NCI-H69 (cell line): ENCODE measurements at places on chromosomes 12 and 14.

DNA sequence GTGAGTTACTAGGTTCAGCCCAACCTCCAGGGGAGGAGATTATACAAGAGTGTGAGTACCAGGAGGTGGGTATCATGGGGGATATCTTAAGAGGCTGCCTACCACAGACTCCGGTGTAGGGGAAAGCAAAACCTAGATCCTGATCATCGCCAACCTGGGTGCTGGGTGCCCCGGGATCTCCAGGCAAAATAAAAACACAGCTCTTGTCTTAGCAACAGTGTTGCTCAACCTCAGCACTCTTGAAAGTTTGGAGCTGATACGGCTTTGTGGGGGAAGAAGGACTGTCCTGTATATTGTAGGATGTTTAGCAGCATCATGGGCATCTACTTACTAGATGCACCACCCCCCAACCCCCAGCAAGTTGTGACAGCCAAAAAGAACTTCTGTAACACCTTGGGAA is 74.5 kb downstream of the CCDC60 start:
- no peak for DNase-seq

DNA sequence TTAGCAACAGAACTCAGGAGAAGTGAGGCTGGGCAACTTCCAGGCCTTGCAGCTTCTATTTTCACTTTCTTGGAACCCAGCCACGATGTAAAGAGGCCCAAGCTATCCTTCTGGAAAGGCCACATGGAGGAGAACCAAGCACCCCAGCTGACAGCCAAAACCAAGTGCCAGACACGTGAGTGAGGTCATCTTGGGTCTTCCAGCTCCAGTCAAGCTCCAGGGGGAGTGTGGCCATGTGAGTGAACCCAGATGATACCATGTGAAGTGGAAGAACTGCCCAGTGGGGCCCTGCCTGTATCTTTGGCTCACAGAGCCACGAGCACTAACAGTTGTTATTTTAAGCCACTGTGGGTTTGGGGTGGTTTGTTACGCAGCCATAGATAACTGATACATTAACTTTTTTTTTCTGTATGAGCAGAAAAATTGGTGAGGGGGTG is 126.8 kb upstream of the MAP1LC3B2 start:
- DNase-seq: no peak

- DNase-seq: peak; percentile 93
Measured at GRCh38 chr14:21104448-21105060, 3.7 kb downstream of the TMEM253 start.

DNA sequence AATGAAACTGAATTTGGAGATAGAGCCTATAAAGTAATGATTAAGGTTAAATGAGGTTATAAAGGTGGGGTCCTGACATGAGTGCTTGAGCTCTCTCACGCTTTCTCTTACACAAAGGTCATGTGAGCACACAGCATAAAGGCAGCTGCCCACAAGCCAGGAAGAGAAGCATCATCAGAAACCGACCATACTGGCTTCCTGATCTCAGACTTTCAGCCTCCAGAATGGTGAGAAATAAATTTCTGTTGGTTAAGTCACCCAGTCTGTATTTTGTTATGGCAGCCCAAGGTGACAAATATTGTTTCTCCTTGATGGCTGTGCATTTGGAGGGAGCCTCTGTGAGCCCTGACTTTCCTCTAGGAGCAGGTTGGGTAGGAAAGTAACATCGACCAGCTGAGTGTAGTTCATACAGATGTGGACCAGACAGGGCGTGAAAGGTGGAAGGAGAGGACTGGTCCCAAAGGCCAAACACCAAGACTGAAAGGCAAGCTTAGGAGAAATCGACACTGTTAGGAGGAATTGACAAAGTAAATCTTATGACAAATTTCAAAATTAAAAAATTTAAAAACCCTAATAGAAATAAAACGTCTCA is 97.6 kb upstream of the SLC38A2 start:
- no peak for DNase-seq

GRCh38 chr12:30514666-30515065 is 181.0 kb downstream of the IPO8 start:
- no peak for DNase-seq

DNA sequence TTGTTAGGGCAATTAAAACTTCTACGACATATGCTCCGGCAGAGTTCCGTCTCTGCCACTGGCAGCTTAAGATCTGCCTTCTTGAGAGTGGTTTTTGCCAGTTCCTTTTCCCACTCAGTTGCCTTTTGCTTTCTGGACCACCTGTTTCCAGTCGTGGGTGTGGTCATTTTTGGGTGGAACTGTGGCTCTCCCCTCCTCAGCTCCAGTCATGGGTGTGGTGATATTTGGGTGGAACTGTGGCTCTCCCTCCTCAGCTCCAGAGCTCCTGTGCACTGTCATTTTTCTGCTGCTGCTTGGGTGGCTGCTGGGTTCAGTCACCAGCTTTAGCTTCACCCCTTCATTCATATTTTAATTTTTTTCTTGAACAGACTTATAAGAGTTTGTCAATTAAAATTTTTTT is 25.3 kb downstream of the WDR20 start:
- no peak for DNase-seq

GRCh38 chr12:47317175-47317915 is 237.6 kb upstream of the AMIGO2 start:
- DNase-seq: no peak

DNA sequence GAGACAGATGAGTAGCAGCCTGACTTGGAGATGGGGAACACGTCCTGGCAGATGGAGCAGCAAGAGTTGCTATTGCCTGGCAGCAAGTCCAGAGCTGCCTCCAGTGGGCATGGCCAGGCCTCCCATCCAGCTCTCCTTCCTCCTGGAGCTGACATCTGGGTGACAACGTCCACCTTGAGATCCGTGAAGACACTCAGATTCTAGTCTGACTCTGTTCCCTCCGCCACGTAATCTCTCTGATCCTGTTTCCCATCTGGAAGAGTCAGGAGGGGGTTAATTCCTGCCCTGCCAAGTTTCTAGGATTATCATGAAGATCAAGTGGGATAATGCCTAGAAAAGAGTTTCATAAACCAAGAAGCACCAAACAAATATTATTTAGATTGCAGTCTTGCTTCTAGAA is 65.3 kb upstream of the FAM181A start:
- no peak for DNase-seq

- no peak for DNase-seq
Measured at GRCh38 chr14:92942136-92942535, 19.2 kb downstream of the CHGA start.

DNA sequence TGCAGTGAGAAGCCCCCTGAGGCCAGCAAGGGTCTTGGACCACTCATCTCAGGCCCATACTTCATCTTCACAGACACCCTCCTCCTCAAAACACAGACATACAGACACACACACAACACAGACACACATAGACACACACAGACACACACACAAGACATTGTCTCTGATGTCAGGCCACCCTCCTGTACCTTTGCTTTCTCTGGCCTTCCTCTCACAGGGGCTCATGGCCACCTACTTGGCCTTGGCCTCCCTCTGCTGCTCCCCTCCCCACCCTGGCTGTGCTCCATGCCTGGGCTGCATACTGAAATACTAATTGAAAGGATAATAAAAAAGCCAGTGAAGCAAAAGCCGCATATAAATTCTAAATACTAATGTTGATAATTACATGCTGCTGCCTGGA is 1.6 kb upstream of the SYNDIG1L start:
- no peak for DNase-seq

DNA sequence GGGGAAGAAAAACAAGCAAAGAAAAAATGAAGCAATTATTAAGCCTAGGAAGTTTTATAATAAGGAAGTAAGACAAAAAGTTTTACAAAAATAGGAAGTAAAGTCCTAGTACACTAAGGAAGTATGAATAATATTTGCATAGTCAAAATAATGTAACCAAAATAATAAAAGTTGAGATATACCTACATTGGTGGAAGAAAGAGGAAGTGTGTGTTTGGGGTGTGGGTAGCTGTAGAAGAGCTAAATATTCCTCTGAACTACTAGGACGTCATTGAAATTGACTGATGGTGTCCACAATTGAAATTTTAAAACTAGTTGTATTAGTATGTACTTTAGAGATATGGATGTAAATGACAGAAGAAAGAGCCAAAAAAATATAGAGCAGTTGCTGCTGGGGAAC is 228.4 kb upstream of the OTX2 start:
- no peak for DNase-seq

DNA sequence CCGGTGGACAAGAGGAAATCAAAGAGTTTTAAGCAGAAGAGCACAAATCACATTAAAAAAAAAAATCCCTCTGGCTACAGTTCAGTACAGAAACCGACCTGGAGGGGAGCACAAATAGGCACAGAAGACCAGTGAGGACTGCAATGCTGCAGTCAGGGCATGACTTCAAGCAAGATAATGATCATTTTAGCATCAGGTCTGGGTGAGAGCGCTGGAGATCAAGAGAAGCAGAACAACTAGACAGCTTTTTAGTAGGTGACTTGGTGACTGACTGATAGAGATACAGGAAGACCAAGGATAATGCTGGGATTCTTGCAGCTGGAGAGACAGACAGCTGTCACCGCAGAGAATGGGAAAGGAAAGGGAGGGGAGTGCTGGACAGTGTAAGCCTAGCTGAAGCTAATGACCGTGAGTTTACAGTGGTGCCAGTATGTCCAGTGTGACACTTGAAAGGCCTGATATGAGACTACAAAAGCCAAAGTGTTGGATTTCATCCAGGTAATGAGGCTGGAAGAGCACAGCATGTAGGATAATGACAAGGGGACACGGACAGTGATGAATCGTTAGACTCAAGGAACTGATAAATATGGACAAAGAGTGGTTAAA is 5.6 kb downstream of the NFYB start:
- DNase-seq: peak; percentile 69

DNA sequence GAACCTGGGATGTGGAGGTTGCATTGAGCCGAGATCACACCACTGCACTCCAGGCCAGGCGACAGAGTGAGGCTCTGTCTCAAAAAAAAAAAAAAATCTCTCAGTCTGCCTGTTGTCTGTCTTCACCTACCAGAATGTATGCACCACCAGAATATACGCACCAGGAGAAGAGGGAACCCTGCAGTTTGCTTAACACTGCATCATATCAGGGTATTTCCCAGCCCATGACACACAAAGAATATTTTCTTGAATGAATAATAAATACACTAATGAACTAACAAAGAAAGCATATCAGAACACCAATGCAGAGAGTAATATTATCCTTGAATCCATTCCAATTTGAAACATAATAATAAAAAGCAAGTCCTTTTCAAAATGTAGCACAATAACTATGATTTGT is 44.2 kb upstream of the FOXN3 start:
- no peak for DNase-seq

DNA sequence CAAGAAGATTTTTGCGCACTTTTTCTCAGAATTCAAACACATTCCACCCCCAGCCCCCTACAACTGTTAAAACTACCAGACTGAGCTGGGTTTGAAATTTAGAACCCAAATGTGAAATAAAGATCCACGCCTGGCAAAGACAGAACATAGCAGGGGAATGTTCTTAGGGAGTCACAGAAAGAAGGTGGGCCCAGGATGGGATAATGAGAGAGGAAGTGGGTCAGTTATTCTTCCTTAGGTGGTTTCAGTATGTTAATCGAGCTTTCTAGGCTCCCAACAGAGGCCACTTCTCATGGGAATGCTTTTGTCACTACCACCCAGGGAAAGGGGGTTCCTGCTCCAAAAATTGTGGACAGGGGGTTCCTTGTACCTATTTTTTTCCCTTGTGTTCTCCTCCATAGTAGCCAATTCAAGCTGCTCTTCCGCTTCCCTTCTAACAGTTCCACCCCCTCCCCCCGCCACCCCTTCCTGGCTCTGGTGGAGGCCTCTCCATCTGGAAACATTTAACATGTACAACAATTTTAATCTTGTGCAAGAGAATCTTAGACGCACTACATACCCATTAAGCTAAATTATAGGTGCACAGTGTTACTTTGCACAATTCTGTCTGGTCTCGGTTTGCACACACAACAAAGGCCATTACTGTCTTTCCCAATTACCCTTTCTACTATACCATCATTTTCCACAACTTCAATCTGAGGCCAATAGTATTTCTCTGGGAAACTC is 218.1 kb downstream of the MON2 start:
- DNase-seq: peak; percentile 71

DNA sequence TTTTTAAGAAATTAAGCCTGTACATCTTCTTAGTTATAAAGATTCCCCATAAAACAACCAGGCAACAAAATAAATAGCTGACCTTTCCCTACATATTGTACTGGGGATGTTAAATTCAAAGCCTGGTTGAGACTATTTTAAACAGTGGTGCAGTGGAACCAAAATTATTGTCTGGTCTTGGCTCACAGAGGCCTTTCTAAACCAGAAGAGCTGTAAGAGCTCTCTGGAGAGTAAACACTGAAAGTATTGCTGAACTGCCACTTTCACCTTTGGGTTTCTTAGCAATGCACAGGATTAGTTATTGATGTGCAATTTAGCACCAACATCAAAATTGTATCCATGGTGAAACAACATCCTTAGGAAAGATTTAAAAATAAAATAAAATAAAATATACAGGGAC is 20.6 kb downstream of the RACGAP1 start:
- no peak for DNase-seq

DNA sequence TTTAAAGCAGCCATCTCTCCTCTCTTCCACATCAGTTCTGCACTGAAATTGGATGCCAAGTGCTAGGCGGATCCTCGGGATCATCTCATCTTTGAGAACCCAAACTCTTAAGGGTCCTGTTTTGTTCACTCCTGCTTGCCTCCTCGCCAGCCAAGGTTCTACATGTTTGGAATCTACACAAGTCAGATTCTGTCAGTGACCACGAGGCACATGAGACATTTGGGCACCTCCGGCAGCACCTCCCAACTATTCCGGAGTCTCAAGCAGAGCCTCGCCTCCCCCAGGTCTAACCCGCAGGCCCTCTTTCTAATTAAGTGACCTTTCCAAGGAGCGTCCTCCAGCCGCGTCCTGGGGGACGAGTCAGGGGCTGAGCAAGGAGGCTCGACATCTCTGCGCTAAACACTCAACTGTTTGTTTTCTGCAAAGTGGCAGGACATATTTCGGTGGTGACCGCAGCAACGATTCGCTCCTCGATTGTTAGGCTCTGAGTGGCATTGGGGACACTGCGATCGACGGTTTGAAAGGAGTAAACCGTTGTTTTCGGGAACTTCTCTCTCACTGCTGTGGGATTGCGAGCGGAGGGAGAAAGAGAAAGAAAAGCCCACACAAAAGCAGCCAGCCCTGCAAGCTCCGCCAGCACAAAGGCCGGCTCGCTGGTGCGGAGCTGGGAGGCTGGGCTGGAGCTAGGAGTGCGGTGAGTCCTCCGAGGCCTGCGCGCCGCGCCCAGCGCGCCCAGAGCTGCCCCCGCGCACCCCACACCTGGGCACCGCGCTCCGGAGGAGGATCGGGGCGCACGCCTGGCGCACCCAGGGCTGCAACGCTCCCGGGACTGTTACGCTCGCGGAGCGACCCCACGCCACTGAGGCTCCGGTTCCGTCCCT is 640 bp downstream of the ARMH4 start:
- DNase-seq: peak; percentile 68
